ENCODE measurements at places on chromosomes 13 and 19. TPM values are rescaled to one million over a fixed set of nuclear protein-coding genes. Genes with fewer than 3 reads are reported as not detected.

ILF3 gene
- total RNA-seq = 232 TPM

DNA sequence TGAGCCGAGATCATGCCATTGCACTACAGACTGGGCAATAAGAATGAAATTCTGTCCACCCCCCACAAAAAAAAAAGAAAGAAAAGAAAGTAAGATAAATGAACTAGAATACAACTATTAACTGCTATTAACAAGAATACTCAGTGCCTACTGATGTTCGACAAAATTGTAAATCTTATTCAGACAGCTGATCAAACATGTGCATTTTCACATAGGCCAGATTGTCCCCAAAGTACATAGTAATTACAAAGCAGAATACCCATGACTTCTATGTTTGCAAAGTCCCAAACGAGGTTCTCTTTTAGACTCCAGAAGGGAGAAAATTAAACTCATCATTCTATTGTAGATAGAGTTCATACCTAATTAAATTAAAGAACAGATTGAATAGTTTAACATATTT, 113.4 kb downstream of the UFM1 start:
- DNase-seq = no peak
- no peaks in the 10 kb centered on the region for H3K4me1 ChIP-seq
- no peak overlapping the region for H3K27ac ChIP-seq
- no peak overlapping the region for H3K4me3 ChIP-seq

- H3K4me1 ChIP-seq = no peaks in the 10 kb centered on the region
- no peak for DNase-seq
- H3K4me3 ChIP-seq = no peak overlapping the region
- no peaks in the 10 kb centered on the region for H3K27me3 ChIP-seq
- H3K27ac ChIP-seq = no peak overlapping the region
Measured at GRCh38 chr13:60945396-60945795, 470.3 kb downstream of the PCDH20 start.

GRCh38 chr19:10915130-10916091, 13.0 kb downstream of the YIPF2 start:
- H3K27me3 ChIP-seq = no peaks in the 10 kb centered on the region
- no peak overlapping the region for H3K27ac ChIP-seq
- peaks cover 32% of the 10 kb centered on the region for H3K36me3 ChIP-seq
- H3K4me1 ChIP-seq = no peaks in the 10 kb centered on the region
- H3K4me3 ChIP-seq = no peak overlapping the region

- H3K27me3 ChIP-seq = no peaks in the 10 kb centered on the region
- no peak overlapping the region for H3K4me3 ChIP-seq
- no peaks in the 10 kb centered on the region for H3K36me3 ChIP-seq
- DNase-seq = no peak
Measured at GRCh38 chr13:70520275-70521036, 412.2 kb upstream of the KLHL1 start.

All from thyroid gland (tissue), 4 donors.